NCI-H1105 (cell line): ENCODE measurements at places on chromosomes 2 and 18.

GRCh38 chr2:137968477-137969417, 4.5 kb downstream of the HNMT start:
- DNase-seq, result no peak

DNA sequence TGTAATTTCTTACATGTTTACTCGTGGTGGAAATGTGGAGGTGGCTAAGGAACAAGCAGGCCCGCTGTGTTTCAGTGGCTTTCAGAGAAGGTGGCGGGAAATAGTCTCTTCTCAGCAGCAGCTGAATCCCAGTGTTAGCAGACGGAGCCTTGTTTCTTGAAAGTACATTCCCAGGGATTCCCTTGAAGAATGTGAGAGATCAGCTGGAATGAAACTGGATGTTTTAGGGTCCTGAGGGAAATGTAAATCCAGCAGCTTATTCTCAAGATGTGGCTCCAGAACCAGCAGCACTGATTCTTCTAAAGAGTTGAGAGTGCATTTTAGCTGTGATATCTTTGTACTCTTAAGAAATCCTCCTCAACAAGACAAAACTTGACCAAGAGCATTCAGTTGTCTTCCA, 59.1 kb downstream of the CDC42EP3 start:
- DNase-seq, result no peak

- DNase-seq, result no peak
These were observed 10.7 kb upstream of the SPOPL start for GRCh38 chr2:138490673-138491494.

DNA sequence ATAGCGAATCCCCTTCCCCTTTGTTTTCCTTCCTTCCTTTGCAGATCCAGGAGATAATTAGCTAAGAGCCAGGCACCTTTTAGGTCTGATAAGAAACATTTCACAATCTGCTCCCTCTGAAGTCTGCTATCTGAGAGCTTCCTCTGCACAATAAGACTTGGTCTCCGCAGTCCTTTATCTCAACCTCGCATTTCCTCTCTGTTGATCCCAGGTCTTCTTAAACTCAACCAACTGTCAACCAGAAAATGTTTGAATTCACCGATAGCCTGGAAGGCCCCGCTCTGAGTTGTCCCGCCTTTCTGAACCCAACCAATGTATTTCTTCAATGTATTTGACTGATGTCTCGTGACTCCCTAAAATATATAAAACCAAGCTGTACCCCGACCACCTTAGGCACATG, 78.4 kb upstream of the CTDP1 start:
- DNase-seq, result no peak

GRCh38 chr18:11147371-11147951, 1.9 kb downstream of the PIEZO2 start:
- DNase-seq, result no peak

DNA sequence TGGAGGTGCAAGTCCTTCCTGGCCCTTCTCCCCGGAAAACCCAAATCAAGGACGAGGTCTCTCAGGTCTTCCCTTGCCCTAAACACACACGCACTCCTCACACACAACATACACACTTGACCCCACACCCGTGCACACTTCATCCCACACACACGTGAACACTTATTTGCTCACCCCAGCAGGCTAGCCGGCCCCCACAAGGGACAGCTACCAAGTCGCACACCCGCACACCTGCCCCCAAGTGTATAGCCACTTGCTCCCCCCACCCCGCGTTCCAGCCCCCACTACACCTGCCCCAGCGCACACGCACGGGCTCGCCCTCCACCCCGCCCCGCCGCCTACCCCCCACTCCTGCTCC, 359 bp downstream of the TGFBRAP1 start:
- no peak for DNase-seq

GRCh38 chr2:84888401-84889276, 7.8 kb upstream of the TRABD2A start:
- no peak for DNase-seq

DNA sequence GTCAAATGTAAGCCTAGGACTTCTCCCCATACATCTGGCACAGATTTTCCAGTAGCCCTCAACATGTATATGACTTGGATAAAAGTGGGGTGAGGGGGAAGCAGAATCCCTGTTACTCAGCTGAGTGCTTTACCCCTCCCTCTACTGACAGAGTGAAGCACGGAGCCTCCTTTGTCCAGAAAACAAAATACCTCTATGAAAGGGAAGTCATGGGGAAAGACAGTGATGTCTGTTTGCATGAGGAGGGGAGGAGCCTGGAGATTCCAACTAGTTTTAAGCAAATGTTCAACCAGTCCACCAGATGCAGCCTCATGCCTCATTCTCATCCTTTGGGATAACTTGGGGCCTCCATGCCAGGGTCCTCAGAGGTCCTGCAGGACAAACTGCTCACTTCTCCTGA, 203.9 kb downstream of the SMAD2 start:
- DNase-seq, result no peak

DNA sequence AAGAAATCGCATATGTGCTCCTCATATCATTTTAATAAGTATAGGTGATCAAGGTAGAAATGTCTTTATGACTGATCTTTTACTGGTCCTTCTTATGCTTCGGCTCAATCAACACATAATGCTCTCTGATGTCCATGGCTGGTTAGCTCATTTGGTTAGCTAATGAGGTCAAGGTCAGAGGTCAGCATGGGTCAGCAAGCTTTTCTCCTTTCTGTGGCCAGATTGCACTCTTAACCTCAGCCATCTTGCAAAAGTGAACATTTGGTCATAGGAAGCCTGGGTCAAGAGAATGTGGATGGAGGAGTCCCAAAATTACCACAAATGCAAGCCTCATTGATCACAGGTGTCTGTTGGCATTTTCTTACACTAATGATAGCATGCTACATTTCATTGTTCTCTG, 35.4 kb upstream of the DARS1 start:
- DNase-seq, result no peak

DNA sequence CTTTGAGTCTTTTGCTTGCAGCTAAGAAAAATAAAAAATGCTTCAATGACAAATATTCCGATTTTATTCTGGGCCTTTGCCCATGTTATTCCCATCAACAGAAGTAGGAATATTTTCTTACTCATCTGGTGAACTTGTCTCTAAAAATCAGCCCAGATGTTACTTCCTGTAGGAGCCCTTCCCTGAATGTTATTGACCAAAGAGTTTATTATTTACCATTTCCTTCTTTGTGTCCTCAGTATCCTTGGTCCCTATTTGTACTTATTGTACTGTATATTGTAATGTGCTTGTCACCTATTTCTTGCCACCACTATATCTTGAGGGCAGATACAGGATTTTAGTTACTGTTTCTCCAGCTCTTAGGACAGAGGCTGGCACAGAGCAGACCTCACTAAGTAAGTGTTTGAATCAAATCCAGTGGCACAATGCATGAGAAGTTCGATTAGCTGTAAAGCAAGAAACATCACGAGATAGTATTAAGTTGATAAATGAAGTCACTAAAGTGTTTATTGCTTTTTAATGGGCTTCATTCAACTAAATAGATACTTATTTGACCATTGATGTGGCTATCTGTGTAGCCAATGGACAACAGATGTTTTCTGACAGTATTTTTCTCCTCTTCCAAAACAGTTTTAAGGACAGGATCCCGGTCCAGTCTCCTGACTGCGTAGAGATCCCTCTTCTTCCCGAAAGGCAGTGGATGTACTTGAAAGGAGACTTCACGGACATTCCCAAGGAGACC, 109.1 kb downstream of the DDX1 start:
- DNase-seq, result no peak

DNA sequence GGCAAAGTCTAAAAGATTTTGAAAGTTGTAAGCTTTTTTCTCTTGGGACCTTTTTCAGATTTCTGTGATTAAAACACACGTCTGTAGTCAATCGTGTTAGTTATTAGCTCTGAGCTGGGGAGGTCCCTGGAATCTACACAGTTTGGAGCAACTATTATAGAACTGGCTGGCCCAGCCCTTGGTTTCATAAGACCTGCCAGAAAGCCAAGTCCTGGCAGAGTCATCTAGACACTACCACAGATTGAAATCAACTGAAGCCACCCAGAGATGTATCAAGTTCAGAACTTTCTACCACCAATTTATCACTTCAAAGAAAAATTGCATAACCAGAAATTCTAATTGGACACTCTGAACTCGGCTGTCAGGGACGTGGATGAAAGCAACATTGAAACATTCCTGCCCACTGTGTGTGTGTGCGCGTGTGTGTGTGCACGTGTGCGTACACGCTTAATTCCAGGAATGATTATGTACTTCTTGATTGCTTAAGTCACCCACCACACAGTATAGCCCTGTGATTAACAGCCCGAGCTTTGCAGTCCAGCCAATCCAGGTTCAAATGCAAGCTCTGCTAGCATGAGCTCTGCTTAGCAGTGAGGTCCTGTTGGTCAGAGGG, 126.3 kb downstream of the TPGS2 start:
- DNase-seq, result no peak

- no peak for DNase-seq
These were observed 13.8 kb upstream of the FZD7 start for GRCh38 chr2:202019689-202020450.

DNA sequence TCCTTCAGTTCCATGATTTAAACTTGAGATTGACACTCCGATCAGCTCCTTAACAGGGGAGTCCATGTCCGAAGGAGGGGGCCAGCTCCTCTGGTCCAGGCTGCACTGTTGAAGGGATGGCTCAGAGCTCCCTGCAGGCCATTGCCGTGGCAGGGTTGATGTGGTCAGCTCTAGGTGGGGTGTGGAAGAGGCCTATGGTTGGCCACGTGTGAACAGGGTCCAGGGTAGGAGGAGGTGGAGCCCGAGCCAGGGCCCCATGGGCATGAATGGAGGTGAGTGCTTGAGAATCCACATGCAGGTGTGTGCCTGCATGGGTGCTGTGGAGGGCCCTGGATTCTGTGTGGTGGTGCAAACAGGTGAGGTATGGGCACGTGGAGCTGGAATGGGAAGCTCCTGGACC, 1.1 kb downstream of the SPEG start:
- no peak for DNase-seq

- DNase-seq, result no peak
These were observed 40.9 kb downstream of the SLC4A3 start for GRCh38 chr2:219668316-219668715.

DNA sequence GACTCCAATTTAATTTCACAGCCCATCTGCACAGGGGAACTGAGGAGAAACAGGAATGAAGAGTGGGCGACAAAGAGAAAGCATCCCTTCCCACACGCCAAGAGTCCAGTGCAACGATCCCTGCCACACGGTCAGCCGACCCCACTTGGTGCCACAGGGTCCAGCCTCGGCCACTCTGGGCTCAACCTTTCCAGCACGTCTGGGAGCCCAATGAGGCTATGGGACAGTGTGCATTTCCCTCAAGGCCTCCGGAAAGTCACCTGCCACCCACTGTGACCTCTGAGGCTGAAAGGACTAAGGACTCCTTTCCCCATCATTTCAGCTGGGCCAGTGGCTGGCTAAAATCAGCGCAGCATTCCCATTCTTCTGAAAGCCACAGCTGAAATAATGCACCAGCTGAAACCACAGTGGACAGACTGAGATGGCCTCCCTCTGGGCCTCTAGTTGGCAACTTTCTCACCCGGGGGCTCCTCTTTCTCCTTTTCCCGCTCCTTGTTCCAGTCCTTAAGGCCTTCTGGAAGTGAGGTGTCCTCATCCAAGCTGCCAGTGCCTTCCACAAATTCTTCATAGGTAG, 21.2 kb downstream of the TUBB6 start:
- no peak for DNase-seq

DNA sequence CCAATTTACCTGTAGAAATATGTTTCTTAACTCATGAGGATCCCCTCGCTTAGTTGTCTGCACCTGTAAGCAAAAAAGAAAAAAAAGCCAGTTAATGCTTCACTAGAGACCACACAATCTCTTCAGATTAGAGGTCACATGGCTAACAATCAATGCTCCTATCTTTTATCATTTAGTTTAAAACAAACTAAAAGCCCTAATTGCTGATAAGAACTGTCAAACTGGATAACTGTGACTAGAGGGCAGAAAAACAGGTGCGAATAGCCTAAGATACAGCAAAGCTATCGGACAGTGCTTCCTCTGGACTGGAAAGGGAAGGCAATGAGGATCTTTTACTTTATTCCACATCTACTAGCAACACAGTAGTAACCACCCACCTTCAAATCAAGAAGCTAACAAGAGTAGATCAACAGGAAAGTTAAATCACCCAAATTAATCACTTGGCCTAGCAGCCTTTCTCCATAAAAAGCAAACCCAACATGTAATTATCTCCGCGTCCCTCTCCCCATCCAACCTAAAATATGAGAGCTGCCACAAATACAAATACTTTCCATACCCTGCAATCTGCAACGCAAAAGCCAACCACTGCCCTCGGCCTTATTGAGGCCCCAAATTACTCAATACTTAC, 734 bp downstream of the SLC25A12 start:
- no peak for DNase-seq

- DNase-seq, result no peak
These were observed 875 bp downstream of the C18orf63 start for GRCh38 chr18:74316257-74317170.

- no peak for DNase-seq
These were observed 361.5 kb upstream of the RAB12 start for GRCh38 chr18:8247700-8248099.

- no peak for DNase-seq
These were observed 58.1 kb upstream of the CTDP1 start for GRCh38 chr18:79621501-79621900.

DNA sequence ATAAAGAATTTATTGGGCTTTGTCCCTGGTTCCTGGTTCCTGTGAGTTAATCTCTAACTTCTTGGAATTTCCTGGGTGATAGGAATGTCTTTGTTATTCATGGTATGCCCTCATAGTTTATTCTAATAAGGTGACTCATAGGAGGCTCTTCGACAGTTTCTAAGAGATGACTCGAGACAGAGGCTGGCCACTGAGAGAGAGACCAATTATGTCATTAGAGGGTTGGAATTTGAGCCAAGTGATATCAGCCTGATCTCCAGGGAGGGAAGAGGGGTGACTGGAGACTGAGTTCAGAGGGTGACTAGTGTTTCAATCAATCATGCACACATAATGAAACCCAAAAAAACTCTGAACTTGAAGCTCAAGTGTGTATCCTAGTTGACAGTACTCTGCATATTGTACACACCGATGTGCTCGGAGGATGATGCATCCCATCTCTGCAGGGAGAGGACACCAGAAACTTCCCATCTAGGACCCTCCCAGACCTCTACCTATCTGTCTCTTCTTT, 185.7 kb downstream of the MTCL1 start:
- no peak for DNase-seq

- DNase-seq, result no peak
These were observed 96.0 kb upstream of the ALKAL2 start for GRCh38 chr2:383888-384287.

DNA sequence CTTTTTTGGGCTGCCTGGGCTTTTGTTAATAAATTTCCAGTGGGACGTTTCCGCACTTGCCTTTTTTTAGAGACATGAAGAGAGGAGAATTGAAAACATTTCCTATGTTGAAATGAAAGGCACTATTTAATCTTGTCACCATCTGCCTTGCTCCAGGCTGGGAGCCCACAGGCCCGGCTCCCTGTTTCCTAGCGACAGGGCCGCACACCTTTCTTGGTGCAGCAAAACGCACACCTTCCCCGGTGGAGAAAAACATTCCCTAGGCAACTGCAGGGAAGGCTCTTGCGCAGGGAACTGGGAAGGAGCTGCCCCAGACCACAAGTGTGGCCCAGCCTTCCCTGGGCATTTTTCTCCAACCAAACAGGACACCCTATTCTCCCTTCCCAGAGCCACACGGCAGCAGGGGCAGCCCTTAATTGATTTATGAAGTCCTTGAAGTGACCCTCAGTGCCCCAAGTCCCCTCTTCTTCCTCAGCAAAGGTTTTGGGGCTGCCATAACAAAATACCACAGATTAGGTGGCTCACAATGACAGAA, 132.9 kb upstream of the MSH6 start:
- DNase-seq, result no peak

- no peak for DNase-seq
These were observed 48.0 kb downstream of the ANTXR1 start for GRCh38 chr2:69060938-69061501.
